Daoy (cell line): ENCODE measurements at places on chromosomes 5 and 9. TPM values are rescaled to one million over a fixed set of nuclear protein-coding genes. Genes with fewer than 3 reads are reported as not detected.

GFPT2 gene
- 124 and 133 TPM in 2 replicates for total RNA-seq

ARHGAP26 gene
- total RNA-seq, result 5.8 and 7.7 TPM in 2 replicates

FOXD4 gene
- 0.91 TPM in 1 of 2 replicates, not detected in the other for total RNA-seq

NEUROG1 gene
- total RNA-seq, result not detected in 2 replicates

MEIKIN gene
- total RNA-seq, result not detected in 2 replicates

HABP4 gene
- total RNA-seq, result 13.5 and 15.7 TPM in 2 replicates

FOXD4L5 gene
- total RNA-seq, result not detected in 2 replicates

SPATA6L gene
- total RNA-seq, result 1.0 and 3.1 TPM in 2 replicates

DIPK1B gene
- 6.6 and 6.8 TPM in 2 replicates for total RNA-seq

PCDHAC2 gene
- 1.2 and 1.3 TPM in 2 replicates for total RNA-seq

GZMA gene
- total RNA-seq, result 1.8 TPM in 1 of 2 replicates, not detected in the other

IL4 gene
- total RNA-seq, result not detected in 2 replicates

ADGRD2 gene
- total RNA-seq, result 0.23 TPM in 1 of 2 replicates, not detected in the other

NREP gene
- 171 and 173 TPM in 2 replicates for total RNA-seq

TDRD7 gene
- total RNA-seq, result 9.9 and 12.8 TPM in 2 replicates

IFNK gene
- not detected in 2 replicates for total RNA-seq

GPR151 gene
- total RNA-seq, result not detected in 2 replicates

CNTNAP3B gene
- 8.6 and 11.8 TPM in 2 replicates for total RNA-seq

CCDC171 gene
- 0.57 TPM in 2 replicates for total RNA-seq

ANKRD20A1 gene
- 0.15 and 1.3 TPM in 2 replicates for total RNA-seq

TMEM174 gene
- total RNA-seq, result not detected in 2 replicates

SLC6A7 gene
- 0.06 TPM in 1 of 2 replicates, not detected in the other for total RNA-seq

SLCO4C1 gene
- not detected in 2 replicates for total RNA-seq

CEMIP2 gene
- 7.5 and 21.5 TPM in 2 replicates for total RNA-seq

LMX1B gene
- 1.5 and 4.6 TPM in 2 replicates for total RNA-seq

FOXD4L4 gene
- 0.18 and 0.34 TPM in 2 replicates for total RNA-seq

CSNK1G3 gene
- 87.5 and 93.9 TPM in 2 replicates for total RNA-seq

SLC35D2 gene
- 17.2 and 18.6 TPM in 2 replicates for total RNA-seq

SPOCK1 gene
- total RNA-seq, result 43.5 and 61.0 TPM in 2 replicates

FOXI1 gene
- total RNA-seq, result not detected in 2 replicates

PCDHGA2 gene
- 0.15 and 0.74 TPM in 2 replicates for total RNA-seq

FLT4 gene
- 10.2 and 24.6 TPM in 2 replicates for total RNA-seq

TMEM215 gene
- total RNA-seq, result 0.33 and 0.57 TPM in 2 replicates

PTGS1 gene
- 0.51 TPM in 1 of 2 replicates, not detected in the other for total RNA-seq

CEP72 gene
- 6.9 and 11.0 TPM in 2 replicates for total RNA-seq

LHFPL2 gene
- 22.9 and 33.9 TPM in 2 replicates for total RNA-seq

ODF2 gene
- 103 and 104 TPM in 2 replicates for total RNA-seq

ANKDD1B gene
- 0.06 and 0.12 TPM in 2 replicates for total RNA-seq

BRD8 gene
- 56.2 and 79.0 TPM in 2 replicates for total RNA-seq

ZDHHC11B gene
- total RNA-seq, result under 0.01 TPM in 1 of 2 replicates, not detected in the other

ZNF169 gene
- 1.1 and 1.9 TPM in 2 replicates for total RNA-seq

ARL14EPL gene
- 1.3 TPM in 1 of 2 replicates, not detected in the other for total RNA-seq

CYLC2 gene
- not detected in 2 replicates for total RNA-seq

RELL2 gene
- total RNA-seq, result 2.6 and 3.4 TPM in 2 replicates

ACER2 gene
- total RNA-seq, result 0.06 and 0.46 TPM in 2 replicates
